ENCODE measurements at places on chromosomes 3 and 15.
A peak's percentile ranks its signal among the peaks of the same experiment; 100 is the strongest.

- DNase-seq = no peak
Measured at GRCh38 chr3:4356220-4356540, 53.0 kb downstream of the SETMAR start.

- DNase-seq = no peak
Measured at GRCh38 chr15:97401970-97402369, 558.5 kb upstream of the ARRDC4 start.

GRCh38 chr3:43692085-43692855, 1.5 kb downstream of the ABHD5 start:
- DNase-seq = no peak

DNA sequence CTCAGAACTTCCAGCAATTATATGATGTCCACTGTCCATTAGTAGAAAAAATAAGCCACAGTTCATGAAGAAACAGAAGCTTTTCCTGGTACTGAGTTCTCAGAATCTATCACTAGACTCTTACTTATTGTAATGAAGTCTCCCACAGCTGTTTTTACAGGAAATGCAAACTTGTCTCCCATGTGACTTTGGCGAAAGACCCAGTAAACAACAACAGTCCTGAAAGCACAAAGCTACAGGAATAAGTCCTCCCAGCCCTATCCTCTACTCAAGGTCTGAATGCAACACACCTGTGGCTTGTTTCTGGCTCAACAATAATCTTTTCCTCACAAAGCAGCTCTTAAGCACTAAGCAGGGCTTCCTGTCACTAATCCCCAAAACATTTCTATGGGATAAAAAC, 55.9 kb downstream of the EOMES start:
- DNase-seq = no peak

DNA sequence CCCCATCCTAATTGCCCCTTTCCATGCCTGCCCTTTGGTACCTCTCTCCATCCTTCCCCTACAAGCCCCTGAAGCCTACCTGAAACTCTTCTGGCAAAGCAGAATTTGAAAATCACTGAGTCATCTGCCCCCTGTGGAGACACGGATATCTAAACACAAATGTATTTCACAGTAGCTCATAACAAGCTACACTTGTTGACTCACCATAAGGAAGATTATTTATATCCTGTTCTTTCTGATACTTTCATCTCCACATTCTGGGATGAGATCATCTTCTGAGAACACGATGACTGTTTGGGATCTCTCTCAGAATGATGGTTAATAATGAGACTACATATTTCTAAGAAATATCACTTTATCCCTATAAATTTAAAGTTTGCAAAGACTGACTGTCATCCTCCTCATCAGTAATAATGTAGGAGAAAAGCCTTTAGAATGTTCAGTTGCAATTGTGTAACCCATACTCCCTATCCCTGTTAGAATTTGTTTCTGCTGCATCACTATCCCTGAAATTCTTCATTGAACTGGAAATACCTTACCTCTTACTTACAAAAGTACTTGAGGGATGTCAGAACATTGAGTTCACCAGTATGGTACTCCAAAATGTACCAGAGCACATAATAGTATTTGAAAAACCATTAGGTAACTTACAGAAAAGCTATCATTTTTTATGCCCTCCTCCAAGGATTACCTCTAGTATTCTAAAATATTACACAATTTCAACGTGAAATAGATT, 116.1 kb upstream of the IL12A start:
- no peak for DNase-seq

GRCh38 chr3:140018556-140018955, 83.6 kb downstream of the CLSTN2 start:
- DNase-seq = no peak

DNA sequence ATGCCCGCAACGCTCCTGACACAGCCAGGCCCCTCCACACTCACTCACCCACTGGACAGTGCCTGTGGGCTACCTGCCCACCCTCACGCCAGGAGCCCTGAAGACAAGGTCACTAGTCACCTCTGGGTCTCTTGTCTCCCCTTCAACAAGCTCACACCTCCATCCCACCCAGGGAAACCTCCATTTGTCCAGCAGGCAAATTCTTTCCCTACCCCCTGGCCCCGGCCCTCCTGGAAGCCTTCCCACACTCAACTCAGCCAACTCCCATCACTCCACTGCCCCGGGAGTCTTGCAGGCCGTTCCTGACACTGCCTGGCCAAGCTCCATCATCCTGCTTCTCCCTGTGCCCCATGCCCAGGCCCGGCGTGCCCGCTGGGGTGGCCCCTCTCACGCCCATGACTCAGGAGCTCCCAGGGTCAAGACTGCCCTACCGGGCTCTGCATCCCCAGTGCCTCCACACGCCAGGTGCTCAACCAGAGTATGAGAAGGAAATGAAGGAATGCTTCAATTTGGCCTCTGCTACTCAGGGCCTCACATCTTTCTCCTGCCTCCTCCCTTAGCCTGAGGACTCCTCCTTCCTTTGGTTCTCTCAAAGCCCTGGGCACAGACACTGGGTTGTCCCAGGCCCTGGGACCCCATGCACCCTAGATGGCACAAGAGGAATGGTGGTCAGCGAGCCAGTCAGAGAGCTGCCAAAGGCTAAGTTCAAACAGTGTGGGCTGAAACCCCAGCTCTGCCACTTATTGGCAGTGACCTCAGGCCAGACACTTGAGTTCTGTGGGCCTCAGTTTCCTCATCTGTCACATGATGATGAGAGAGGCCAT, 88.6 kb downstream of the SEC22A start:
- no peak for DNase-seq

DNA sequence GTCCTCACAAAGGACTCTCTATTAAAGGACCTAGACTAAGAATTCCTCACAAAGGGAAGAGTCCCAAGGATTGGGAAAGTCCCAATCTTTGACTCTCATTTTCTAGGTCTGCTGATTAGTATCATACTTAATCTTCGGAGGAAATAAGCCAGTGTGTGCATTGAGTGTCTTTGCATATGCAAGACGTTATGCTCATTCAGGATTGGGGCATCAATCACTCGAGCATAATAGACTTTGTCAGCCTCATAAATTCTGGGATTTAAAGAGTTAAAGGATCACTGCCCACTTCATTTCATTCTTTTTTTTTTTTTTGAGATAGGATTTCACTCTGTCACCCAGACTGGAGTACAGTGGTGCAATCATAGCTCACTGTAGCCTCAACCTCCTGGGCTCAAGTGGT, 154.3 kb downstream of the RBPMS2 start:
- DNase-seq = no peak

DNA sequence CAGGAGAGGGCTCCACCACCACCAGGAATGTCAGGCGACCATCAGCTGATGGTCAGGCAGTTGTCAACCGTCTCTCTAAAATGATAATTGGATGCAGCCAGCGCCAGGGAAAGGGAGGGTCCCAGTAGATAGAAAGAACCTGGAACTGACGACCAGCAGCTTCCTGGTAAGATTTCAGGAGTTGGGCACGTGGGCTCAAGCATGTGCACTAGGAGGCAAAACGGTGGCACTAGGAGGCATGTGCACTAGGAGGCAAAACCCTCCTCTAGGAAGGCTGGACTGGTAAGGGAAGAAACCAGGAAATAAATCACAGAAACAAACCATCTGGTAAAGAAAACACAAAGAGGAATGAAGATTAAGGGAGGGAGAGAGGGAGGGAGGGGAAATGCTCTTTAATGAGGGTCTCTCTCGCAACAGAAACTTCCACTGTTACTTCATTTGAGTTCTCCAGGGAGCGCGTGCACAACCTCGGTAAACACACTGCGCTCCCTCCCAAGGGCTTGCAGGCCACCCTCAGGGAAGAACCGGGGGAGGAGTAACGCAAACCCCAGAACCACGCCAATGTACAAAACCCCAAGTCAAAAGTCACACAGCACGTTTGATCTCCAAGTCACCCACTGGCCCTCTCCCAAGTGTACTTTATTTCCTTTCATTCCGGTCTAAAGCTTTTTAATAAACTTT, 116.7 kb downstream of the XXYLT1 start:
- DNase-seq = no peak

- no peak for DNase-seq
Measured at GRCh38 chr3:117010318-117010717, 300.7 kb downstream of the TUSC7 start.

DNA sequence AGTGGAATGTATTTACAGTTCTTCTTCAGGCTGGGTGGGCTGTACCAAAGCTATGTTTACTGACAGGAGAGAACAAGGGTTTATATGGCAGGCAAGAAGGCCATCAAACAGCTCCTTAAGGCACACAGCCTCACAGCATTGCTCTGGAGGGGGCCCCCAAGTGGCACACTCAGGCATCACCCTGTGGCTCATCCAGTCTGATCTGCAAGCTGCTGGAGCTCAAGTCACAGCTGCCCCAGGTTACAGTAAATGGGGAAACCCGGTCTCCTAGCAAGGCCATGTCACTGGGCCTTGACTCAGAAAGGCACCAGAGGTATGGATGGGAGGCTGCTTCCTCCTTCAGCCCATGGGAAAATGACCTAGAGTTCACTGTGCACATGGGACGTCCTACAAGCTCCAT, 67.5 kb downstream of the TFG start:
- DNase-seq = no peak

DNA sequence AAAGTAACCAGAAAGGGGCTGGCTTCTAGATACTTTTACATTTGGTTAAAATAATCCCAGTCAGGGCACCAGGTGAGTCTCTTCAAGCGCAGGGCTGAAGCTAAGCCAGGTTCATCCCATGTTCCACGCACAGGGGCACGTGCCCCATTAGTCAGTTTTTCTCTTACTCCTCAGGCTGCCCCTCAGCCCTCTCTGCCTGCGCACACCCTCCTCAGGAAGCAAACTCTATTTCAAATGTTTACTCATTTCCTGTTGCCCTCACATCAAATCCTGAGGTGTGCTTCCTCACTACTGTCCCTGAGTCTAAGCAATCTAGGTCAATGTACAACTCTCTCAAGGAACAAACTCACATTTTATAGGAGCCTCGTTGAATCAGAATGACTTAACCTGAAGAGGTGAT, 48.5 kb downstream of the THBS1 start:
- peak; percentile 66 for DNase-seq

- no peak for DNase-seq
Measured at GRCh38 chr3:100465892-100466777, 26.3 kb upstream of the TMEM45A start.

GRCh38 chr3:166580561-166580960, 743.3 kb upstream of the BCHE start:
- no peak for DNase-seq

DNA sequence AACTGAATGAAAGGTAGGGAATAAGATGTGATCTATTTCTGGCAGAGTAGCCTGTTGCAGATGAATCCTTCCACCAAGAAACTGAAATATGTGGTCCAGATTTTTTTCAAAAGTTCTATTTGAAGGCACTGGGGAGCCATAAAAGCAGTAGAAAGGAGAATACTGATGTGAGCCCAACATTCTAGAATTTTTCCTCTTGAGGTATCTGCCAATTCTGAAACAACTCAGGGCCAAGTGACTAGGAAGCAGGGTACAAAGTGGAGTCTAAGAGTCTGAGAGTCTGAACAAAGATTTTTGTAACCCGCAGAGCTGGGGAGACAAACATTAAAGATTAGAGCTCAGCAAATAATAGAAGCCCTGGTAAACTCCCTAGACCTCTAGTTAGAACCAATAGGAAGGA, 58.3 kb upstream of the SLCO3A1 start:
- DNase-seq = no peak

DNA sequence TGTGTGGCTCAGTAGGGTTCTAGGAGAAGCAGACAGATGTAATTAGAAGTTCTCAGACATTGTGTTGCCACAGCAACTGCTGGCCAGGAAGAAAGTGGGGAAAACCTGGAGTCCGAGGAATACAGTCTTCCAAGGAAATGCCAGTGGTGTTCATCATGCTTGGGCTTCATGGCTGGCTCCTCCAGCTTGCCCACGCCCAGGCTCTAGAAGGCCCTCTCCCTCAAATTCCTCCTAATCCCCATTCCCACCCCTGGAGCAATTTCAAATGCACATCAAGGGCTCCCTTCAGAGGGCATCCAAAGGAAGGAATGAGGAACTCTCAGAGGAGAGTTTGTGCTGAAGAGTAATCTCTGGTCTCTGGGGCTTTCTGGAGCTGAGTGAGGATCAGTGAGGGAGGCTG, 21.9 kb downstream of the FSTL1 start:
- DNase-seq = no peak

DNA sequence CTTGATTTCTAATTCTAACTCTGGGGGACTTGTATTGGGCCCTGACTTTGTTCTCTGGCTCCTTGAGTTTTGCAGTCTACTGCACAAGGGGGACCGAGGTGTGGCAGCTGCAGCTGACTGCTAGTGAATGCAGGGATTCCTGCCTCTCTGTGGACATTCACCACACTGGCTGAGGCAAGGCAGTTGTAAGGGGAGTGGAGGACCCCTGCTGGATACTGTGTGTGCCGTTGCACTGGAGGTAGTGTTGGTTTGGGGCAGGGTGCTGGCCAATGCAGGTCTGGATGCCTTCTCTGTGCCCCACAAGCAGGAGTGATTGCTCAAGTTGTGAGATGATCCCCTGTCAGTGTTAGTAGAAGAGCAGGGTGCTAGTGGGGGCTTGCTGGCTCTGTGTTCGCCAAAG, 626.1 kb downstream of the SQOR start:
- no peak for DNase-seq

DNA sequence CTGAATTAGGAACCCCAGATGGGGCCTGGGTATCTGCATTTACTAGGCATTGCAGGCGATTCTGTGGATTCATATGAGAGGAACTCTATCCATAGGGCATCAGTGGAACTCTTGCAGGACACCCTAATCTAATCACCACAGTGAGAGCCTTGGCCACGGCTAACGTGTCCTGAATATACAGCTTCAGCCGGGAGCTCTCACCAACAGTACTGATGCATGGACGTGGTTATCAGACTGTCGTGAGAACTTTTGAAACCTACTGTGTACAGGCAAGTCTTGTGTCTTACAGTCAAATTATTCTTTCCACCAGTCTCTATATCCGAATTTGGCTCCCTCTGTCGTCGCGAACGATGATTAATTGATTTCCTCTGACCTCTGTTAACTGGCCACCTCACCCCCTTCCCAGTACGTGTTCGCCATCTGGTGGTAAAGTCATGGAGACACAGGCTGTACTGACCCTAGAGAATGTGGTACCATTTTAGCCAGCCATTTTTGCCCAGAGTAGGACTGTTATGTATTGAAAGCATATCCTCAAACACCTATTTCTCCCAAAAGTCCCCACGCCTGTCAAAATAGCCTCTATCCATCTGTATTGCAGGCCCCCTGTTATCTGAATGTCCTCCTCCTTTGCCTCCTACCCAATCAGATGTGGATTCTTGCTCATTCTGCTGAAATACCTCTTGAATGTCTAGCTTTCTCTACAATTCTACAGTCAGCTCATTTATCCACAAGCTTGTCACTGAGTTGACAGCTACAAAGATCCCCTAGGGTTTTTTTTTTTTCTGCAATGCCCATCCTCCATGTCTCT, 39.7 kb downstream of the GLDN start:
- DNase-seq = no peak

GRCh38 chr3:150149651-150150051, 179.0 kb upstream of the PFN2 start:
- DNase-seq = no peak

DNA sequence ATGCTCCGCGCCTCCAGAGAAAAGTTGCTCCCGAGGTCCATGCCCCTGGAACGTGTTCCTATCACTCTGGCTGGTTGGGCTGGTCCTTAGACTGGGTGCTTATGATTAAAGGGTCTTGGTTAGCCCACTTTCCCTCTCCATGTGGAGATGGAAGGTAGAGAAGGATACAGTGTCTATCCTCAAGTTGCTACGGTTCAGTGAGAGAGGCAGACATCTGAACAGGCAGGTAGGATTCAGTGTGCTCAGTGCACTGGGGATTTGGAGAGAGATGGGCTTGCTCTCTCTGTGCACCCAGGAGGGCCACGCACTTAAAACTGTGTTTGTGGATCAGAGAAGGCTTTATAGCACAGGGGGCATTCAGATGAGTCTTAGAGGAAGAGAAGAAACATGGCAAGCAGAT, 63.0 kb downstream of the RPL39L start:
- no peak for DNase-seq

- no peak for DNase-seq
Measured at GRCh38 chr3:157103280-157103679, 56.7 kb downstream of the CCNL1 start.
